ENCODE measurements at places on chromosomes 3 and 15.

GRCh38 chr3:2156244-2156847 lies 57.7 kb downstream of the CNTN4 start:
- DNase-seq = no peak

- no peak for DNase-seq
These were observed 350.3 kb downstream of the DOCK3 start for GRCh38 chr3:51024765-51025632.

DNA sequence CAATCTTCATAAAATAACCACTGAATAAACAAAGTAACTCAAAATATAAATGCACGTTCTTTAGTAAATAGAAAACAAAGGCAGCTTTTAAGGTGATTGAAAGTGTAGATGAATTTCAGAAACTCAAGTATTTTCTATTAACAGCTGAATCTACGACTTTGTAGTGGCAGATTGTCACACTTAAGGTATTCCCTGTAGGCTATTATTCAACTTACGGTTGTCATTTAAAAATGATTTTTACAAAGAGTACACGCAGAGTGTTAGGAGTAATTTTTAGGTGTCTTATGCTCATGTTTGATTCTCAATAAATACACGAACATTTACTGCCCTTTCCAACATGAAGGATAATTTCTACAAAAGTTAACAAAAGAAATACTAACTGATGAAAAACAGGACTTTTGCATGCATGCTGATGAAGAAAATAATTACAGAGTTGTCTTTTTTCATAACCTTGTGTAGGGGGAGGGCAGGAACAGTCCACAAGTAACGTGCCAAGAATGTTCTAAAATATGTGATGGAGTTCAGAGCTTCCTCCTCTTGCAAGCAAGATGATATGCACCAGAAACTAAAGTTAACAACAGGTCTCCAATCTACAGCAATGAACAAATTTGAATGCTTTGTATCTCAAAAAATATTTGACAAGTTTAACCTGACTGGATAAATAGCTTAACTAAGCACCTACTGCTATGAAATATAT lies 16.7 kb downstream of the DCBLD2 start:
- no peak for DNase-seq

GRCh38 chr3:4532535-4533112 lies 39.5 kb downstream of the ITPR1 start:
- peak; percentile 19 for DNase-seq

DNA sequence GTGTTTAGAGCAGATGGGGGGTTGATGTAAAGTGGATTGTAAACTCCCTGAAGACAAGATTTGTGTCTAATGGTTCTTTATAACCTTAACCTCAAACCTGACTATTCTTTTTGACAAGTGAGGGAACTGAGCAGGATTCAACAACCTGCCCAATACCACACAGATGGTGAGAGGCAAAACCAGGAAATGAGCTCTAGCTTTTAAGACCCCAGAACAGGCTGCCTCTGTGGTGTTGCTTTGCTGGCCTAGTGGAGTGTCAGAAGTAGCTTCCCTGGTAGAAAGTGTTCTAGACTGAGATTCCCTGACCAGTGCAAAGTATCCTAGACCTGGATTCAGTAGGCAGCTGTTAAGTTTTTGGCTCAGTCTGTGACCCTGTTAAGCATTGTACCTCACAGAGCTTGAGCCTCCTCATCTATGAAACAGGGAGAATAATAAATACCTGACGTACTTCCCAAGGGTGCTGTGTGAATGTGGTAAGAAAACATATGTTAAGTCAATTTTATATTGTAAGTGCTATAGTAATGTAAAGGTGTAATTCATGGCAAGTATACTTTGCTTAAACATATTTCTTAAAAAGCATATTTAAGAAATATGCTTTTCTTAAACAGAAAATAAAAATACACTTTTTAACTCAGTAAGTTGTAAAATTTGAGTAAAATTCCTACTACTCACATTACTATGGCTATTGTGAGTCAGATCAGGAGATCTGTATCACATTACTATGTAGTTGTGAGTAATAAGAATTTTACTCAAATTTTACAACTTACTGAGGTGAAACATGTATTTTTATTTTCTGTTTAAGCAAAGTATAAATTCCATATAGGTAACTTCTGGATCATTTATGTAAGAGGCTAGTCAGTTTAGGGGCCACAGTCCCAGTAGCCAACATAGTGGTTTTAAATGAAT lies 8.8 kb downstream of the GPR87 start:
- no peak for DNase-seq

DNA sequence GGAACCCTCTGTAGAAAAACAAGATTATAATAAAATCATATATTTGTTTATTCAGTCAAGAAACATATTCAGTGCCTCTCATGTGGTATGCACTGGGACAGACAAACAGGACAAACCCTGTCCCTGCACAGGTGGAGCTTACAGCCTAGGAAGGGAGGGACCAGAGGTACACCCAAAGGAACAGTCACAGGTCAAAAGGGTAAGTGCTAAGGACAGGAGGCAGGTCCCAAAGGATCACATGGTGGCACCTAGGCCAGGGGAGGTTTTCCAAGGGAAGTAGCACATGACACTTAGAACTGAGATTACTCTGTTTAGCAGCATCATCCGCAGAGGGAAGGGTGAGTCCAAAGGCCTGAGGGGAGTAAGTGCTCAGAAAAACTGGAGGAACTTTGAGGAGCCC lies 254.4 kb upstream of the ARRDC4 start:
- no peak for DNase-seq

- no peak for DNase-seq
These were observed 20.3 kb upstream of the EPB42 start for GRCh38 chr15:43241100-43241499.

GRCh38 chr3:122794779-122795673 lies at the start of gene SLC49A4:
Gene SLC49A4, plus strand, starts transcription at chr3:122795069. Its CDS starts 124 bp downstream, at chr3:122795193.
- no peak for DNase-seq

- no peak for DNase-seq
These were observed 120.0 kb downstream of the SSR3 start for GRCh38 chr3:156434921-156435320.

- DNase-seq = no peak
These were observed 6.9 kb downstream of the GLYCTK start for GRCh38 chr3:52294320-52295150.

- no peak for DNase-seq
These were observed 88.2 kb upstream of the CTDSPL start for GRCh38 chr3:37773471-37773870.

DNA sequence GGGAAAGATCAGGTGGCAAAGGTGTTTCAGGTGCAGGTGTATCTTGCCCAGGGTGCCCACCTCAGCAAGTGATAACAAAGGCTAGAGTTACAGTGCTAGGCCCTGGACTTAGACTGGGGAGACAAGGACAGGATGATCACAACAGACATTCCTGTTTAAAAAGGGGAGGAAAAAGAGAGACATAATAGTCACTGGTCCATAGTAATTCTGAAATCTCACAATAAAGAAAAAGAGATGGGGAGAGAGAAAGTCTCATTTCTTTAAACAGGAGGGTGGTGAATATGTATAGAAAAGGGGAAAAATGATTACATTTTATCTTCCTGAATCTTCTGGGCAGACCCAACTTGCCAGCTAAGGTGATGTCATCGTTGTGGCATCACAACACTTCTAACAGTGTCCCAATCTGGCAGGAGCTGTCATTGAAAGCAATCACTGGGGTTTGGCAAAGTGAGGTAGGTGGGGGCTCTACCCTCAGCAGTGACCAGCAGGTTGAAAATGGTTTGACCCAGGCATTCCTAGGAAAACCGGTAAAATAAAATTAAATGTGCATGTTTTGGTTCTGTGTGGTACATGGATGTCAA lies 99.5 kb downstream of the ZNF621 start:
- no peak for DNase-seq

GRCh38 chr15:63918317-63918672 lies 84.5 kb upstream of the HERC1 start:
- DNase-seq = no peak

- DNase-seq = no peak
These were observed 10.4 kb upstream of the FMN1 start for GRCh38 chr15:33204926-33205325.

- peak; percentile 57 for DNase-seq
These were observed 89.7 kb downstream of the HMG20A start for GRCh38 chr15:77510066-77511057.

DNA sequence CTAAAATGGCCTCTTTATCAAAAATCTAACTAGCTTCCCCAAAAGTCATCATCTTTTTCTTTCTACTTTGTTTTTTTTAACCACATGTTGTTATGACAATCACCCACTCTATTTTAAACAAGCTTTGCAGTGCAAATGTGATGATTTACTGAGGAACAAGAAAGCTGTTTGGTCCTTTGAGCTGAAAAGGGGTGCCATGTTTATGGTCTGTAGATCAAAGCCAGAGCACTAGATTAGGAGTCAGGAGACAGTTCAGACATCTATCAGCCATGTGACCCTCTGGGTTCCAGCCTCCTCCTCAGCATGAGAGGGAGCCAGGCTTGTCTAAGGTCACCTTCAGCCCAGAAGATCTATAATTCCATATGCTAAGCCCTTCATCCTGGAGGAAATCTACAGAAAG lies 65.9 kb downstream of the RPL22L1 start:
- no peak for DNase-seq

DNA sequence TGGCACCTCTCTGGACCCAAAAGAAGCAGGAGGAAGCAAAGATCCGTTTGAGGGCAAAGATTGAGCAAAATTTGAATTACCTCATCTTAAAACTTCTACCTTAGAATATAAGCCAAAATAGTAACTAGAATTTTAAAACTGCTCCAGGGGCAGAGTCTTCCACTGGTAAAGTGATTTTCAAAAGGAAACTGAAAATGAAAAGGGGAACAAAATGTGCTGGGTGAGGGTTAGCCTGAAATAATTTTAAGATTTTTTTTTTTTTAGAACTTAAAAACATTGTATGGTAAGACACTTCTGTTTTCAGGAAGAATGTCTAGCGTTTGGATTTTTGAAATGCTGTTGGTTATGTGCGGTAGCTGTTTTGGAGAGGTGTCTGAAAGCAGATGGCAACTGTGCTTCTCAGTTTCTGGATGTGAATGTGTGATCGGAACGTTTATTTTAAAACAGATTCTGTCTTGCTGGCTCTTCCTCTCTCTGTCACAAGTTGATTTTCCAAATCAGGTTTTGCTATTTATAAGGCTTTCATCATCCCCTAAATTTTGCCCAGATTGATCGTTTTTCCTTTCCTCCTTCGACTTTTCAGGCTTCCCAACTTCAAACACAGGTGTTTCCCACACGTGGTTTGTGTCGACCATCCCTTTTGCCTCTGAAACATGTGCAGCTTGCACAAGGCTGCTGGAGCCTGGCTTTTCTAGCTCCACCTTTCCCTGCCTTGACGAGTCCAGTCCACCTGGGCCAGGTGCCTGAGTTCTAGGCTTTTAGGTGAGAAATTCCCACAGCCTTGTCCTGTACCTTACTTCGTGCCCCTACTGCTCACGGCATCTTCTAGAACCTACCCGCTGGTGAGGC lies 3.3 kb downstream of the LRRK1 start:
- DNase-seq = no peak

GRCh38 chr3:72427624-72428023 lies 420.6 kb downstream of the SHQ1 start:
- no peak for DNase-seq

DNA sequence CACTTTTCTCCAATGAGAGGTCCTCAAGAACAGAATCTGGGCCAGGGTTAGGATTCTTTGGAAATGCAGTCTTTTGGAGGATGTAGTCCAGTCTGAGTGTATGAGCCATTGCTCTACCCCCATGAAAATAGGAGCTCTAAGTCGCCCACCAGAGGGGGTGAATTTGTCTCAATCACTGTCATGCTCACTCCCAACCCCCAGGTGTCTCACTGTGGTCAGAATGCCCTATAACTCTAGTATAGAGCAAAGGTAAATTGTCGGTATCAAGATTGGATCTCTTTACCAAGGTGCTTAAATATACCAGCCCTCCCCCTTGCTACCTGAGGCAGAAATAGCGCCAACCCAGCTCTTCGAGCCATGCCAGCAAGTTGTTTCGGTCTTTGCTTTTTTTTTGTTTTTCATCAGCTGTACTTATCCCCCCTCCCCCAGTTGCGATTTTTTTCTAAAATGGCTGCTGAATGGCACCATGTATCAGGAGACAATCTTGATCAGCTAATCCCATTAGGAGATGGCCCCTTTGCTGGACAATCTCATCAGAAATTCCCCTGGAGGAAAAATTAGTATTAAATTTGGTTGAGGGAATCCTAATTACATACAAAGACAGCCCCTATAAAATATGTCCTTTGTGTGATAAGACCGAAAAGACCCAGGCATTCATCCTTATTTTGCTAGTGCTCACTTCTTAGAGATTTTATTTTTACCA lies 130.7 kb downstream of the EBLN2 start:
- DNase-seq = no peak

GRCh38 chr15:33182926-33183325 lies 11.6 kb downstream of the FMN1 start:
- no peak for DNase-seq

GRCh38 chr3:70805061-70805889 lies 492.8 kb upstream of the MDFIC2 start:
- DNase-seq = no peak

GRCh38 chr15:57388464-57388863 lies 12.2 kb downstream of the CGNL1 start:
- DNase-seq = no peak

DNA sequence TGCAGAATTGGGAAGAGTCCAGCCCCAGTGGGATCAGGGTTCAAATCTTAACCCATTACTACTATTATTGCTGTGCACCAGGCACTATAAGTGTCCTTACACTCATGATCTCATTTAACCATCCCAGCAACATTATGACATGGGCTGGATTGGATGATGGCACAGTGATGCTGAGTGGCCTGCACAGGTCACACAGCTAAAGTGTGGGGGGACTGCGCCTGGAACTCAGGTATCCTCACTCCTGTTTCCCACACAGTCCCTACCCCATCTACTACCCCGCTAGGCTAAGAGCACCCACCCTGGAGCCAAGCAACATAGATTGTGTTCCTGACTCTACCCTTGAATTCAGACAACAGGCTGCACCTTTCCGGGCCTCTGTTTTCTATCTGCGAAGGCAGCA lies 16.0 kb downstream of the WNT5A start:
- no peak for DNase-seq

GRCh38 chr15:98628216-98628615 lies 20.1 kb upstream of the IGF1R start:
- no peak for DNase-seq

GRCh38 chr3:151467069-151467468 lies 6.2 kb upstream of the IGSF10 start:
- DNase-seq = no peak

DNA sequence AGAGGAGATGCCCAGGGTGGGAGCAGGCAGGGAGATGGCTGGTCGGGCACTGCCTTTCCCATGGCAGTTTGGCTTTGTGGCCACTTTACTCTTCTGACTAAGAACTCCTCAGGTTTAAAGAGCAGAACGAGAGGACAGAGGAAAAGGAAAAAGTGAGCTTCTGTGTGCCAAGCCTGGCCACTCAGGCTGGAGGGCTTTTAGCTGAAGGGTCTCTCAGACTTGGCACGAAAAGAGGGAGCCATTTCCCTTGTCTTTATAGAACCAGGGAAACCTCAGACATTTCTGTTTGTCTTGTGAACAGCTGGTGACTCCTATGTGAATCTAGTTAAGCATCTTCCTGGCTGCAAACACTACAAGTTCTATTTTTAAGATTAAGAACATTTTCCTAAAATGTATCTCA lies 23.3 kb upstream of the PSMD6 start:
- DNase-seq = no peak

GRCh38 chr3:113659101-113659541 lies 37.3 kb downstream of the USF3 start:
- DNase-seq = peak; percentile 95

GRCh38 chr3:168813225-168813802 lies 717.6 kb upstream of the GOLIM4 start:
- DNase-seq = no peak

All from NCI-H446 treated with DMSO at 0.1 percent for 48 hours (cell line).